ENCODE measurements at places on chromosomes 13 and 19. TPM values are rescaled to one million over a fixed set of nuclear protein-coding genes. Genes with fewer than 3 reads are reported as not detected.

The TMEM255B gene
- total RNA-seq = 1.4 TPM

- peak; percentile 8 for DNase-seq
Measured at GRCh38 chr13:33676045-33676989, 141.6 kb upstream of the RFC3 start.

- no peak for DNase-seq
Measured at GRCh38 chr19:34282611-34283519, 28.5 kb downstream of the GARRE1 start.

DNA sequence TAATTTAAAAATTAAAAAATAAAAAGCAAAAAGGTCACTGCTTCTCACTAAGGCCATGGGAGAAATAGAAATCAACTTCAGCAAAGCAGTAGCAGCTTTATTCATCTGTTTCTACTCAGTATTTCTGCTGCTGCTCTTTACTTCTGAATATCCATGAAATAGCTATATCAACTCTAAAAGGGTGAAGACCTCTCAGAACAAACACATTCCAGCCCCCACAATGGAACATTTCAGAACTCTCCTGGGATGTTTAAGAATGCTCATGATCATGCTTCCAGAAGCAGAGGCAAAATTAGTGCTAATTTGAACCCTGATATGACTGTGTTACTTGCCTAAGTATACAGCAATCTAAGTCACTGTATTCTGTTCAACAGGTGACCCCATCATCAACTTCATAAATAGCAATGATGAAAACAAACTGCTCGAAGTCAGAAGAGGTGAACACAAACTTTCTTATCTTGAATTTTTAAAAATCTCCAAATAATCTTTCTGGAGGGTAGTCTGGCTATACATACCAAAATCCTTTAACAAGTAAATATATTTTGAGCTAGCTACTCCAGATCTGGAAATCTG lies 29.6 kb upstream of the DOCK9 start:
- no peak for DNase-seq

The CCDC97 gene
- 16.9 TPM for total RNA-seq

The ZIC5 gene
- 30.5 TPM for total RNA-seq

DNA sequence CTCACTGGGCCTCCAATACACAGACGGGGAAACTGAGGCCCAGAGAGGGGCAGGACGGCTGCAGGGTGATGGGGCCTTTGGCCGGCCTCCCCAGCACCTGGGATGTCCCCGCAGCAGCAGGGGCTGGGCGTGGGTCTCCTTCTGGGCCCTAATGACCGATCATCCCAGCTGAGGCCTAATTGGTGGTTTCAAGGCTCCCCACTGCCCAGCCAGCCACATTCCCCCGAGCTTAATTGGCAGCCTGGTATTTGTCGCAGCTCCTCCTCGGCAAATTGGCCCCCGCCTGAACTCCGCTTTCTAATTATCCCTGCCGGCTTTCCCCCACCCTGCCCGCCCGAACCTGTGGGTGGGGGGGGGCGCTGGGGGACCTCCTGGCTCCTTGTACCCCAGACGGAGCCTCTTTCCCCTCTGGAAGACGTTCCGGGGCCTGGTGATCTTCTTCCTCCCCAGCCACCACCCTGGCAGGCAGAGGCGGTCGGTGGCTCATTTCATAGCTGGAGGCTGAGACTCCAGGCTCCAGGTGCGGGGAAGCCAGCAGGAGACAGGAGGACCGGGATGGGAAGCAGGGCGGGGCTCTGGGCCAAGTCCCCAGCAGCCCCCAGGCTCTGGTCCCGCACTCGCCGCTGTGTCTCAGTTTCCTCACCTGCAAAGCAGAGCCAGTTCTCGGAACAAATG lies 27.2 kb upstream of the WDR18 start:
- no peak for DNase-seq

DNA sequence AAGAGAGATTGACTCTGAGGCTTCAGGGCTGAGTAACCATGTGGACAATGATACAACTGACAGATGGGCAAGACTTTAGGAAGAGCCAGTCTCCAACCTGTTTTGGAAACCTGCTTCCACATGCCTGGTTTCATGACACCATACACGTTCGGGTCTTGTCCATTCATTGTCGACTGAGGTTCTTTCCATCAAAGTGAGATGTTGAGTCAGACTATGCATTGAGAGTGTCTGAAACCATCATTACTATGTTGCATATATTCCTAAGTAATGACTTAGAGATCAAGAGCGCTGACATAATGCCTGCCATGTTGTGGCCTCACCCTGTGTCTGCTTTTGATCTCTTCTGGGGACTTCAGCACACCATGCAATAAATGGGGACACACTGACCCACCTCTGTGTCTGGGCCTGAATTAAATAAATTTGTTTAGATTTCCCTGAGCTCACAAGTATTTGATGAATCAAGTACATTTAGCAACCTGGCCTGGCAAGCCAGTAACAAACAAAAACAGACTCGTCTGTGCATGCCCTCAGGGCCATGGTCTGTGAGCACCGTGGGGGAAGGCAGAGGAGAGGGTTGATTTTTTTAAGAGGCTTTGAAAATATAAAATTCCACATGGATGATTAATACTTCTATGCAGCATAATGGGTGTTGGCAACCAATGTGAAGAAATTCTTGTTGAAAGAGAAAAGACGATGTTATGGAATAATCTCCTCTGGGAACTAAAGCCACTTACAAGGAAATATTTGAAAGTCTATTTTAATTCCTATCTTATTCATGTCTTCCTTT lies 49.9 kb upstream of the UBAC2 start:
- DNase-seq = no peak

The RFXAP gene
- total RNA-seq = 4.7 TPM

GRCh38 chr13:58495668-58496067 lies 864.1 kb downstream of the PCDH17 start:
- no peak for DNase-seq

DNA sequence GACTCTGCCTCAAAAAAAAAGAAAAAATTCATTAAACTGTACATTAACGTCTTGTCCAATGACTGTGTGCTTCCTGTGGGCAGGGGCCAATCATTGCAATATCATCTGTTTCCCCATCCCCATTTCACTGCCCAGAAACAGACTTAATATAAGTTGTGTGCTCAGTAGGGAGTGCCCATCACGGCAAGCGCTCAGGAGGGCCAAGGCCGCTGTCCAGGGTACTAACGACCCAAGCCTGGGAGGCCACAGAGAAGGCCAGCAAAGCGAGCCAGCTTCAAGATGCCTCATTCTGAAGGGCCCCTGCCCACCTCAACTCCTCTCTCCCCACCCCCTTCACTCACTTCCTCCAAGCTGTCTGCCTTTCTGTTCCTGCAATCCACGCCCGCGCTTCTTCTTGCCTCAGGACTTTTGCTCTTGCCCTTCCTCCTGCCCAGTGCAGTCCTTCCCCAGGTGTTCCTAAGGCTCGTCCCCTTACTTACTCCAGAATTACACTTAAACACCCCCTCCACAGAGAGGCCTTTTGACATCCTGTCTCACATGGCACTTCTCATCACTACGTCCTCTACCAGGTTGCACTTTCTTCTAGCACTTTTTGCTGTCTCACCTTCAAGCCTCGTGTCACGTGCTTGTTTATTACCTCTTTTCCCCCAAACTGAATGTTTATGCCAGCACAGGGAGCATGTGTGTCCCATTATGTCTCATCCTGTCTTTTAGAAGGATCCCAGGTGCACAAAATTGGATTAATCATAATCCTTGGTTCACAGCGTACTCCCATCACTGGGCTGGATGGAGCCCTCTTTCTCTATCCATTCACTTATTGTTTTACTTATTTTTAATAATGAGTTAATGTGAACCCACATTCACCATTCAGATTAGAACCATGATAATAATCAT lies 11.3 kb upstream of the POU2F2 start:
- DNase-seq = no peak

- no peak for DNase-seq
Measured at GRCh38 chr13:102177431-102177830, 224.4 kb downstream of the FGF14 start.

The ZNF575 gene
- 0.40 TPM for total RNA-seq

The DCLK1 gene
- 112 TPM for total RNA-seq

The USHBP1 gene
- total RNA-seq = 5.5 TPM

DNA sequence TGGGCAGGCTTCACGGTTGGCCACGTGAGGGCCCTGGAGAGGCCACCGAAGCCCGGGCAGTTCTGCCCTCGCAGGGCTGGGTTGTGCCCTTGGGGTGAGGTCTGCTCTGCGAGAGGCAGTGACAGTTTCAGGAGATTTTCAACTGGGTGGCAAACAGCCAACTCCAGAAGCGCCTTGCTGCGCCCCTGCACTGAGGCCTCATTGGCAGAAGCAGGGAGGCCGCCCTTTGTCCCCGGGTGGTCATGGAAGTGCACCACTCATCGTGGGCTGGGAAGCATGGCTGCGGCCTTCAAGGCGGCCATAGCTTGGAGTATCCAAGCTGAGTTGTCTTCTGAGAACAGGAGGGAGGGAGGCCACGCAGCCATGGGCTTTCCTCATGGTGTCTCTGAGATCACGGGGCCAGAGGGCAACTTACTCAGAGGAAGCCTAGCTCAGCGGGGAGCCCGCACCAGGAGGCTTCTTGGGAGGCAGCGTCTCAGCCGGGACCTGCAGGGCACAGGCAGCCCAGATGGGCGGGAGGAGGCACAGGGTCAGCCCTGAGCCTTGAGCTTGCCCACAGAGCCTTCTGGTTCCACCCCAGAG lies 14.8 kb downstream of the PLEKHJ1 start:
- no peak for DNase-seq

- no peak for DNase-seq
Measured at GRCh38 chr13:51311231-51311630, 28.3 kb upstream of the SERPINE3 start.

DNA sequence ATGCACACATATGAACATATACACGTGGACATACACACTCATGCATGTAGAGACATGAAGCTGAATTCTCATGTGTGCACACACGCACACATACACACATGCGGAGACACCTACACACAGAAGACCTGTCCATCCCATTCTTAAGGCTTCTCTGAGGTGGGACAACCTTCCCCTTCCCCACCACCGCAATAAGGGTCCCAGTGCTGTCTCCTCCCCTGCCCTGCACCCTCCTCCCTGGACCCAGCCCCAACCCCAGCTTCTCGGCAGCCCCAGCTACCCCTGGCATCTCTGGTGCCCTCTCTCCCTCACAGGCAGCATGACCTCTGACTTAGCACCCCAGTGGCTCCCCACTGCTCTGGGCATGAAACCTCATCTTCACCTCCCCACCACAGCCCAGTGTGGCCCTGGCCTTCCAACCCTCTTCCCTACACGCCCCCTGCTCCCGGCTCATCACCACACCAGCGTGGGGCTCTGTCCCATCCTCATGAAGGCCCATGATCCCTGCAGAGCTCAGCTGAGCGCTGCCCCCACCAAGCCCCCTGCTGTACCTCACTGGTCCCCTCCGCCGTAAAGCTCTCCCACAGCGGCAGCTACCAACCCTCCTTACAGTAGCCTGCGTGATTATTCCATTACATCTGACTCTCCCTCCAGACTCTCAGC lies 204.1 kb upstream of the ZNF536 start:
- no peak for DNase-seq

- DNase-seq = no peak
Measured at GRCh38 chr13:99294958-99295357, 12.2 kb downstream of the GPR183 start.

DNA sequence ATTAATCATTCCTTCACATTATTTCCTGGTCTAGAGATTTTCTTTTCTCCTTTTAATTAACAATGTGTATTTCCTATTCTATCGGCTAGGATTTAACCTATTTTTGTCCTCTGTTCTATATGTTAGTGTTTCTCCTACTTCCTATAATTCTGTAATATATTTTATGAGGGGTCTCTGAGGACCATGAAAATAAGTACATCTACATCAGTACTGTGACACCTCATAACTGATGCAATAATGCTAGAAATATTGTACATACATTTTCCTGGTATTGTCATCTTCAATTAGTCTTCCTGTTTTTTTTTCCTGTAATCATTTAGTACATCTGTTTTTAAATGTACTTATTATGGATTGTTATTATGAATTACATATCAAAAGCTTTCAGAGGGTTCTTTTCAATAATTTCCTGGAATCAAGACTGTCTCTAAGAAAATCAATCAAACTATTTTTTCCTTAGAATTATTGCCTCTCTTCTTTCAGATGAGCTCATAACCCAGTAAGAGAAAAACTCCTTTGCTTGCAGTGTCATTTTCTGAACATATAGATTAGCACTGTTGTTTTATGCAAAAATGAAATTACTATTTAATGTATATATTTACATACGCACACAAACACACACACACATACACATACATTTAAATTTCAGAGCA lies 1004.3 kb downstream of the SLITRK5 start:
- no peak for DNase-seq

The ZNF470 gene
- total RNA-seq = 18.1 TPM

- no peak for DNase-seq
Measured at GRCh38 chr19:40457048-40457447, 8.5 kb downstream of the BLVRB start.

DNA sequence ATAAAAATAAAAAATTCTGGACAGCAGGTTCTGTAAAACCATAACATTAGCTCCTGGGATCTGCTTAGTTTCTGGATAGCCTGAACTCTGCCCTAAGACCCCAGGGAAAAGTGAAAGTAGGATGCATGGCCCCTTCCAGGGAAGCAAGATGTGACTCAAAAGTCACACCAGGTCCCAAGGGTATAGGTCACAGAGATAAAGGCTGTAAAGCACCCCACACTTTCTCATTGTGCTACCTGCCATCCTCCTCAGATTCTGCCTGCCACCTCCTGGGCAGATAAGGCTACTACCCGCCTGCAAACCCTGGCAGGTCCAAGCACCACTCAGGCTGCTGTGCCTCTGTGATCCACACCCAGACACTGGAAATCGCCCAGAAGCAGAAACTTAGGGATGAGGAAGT lies 20.6 kb downstream of the FFAR2 start:
- no peak for DNase-seq

GRCh38 chr19:43747557-43748204 lies 7.1 kb downstream of the SMG9 start:
- DNase-seq = no peak

The TUBGCP3 gene
- total RNA-seq = 31.0 TPM

- no peak for DNase-seq
Measured at GRCh38 chr13:94561126-94561525, 34.8 kb downstream of the TGDS start.

GRCh38 chr13:36377826-36378468 lies 31.8 kb upstream of the SPART start:
- no peak for DNase-seq

DNA sequence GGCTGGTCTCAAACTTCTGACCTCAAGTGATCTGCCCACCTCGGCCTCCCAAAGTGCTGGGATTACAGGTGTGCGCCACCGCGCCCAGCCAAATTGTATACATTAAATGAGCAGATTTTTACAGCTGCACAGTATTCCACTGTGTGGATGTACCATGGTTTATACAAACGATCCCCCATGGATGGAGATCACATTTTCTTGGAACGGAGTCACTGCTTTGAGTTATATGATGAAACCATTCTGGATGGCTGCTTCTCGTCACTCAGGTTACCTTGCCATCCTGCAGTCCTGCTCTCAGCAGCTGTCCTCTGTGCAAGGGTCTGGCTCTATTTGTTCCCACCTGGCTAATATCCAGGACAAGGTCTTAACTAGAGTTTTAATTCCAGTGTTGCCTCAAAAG lies 39.1 kb upstream of the SLC15A1 start:
- no peak for DNase-seq

DNA sequence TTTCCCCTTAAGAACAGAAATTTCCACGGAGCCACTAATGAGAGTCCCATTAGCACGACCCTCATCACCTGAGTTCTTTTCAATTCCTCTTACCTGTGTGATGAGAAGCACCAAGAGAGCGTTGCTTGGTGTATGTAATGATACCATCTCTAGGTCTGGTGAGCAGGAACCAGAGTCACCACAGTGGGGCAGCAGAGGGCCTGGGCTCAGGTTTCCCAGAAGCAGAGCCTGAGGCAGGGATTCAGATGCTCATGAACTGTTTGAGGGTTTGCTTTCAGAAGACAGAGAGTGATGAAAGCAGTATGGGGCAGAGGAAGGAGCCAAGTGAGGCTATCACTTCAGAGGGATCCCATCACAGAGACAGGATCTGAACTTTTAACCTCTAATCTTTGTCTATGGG lies 3.1 kb upstream of the PTPRH start:
- no peak for DNase-seq

The CEACAM4 gene
- 0.17 TPM for total RNA-seq

All from spinal cord (tissue), 10 donors.